Activated CD4-positive, CD25-positive, alpha-beta regulatory T cell (primary cell): ENCODE measurements at places on chromosomes 4 and X.

DNA sequence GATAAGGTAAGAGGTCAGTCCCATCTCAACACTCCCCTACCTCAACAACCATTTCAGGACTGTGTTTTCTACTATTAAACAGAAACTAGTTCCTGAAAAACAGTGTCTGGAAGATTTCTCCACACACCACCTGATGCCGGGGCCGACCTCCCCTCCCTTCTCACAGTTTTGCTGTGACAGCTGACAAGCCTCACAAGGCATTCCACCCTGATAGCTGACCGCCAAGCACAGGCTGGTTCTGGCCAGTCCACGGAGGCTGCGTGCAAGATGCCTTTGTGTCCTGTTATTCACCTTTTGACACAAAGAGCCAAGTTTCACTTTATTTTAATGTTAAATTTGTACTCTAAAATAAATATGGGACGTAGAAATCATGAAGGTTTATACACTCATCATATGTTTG is 758.6 kb downstream of the PDHA2 start:
- DNase-seq, result no peak

DNA sequence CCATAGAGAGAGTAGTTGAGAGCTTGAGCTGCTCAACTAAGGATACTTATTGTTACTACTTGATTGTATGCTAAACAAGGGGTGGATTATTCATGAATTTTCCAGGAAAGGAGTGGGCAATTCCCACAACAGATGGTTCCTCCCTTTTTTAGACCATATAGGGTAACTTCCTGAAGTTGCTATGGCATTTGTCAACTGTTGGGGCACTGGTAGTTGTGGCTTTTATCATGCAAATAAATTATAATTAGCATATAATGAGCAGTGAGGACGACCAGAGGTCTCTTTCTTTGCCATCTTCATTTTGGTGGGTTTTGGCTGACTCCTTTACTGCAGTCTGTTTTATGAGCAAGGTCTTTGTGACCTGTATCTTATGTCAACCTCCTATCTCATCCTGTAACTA is 1403.5 kb upstream of the PABPC4L start:
- DNase-seq, result no peak

DNA sequence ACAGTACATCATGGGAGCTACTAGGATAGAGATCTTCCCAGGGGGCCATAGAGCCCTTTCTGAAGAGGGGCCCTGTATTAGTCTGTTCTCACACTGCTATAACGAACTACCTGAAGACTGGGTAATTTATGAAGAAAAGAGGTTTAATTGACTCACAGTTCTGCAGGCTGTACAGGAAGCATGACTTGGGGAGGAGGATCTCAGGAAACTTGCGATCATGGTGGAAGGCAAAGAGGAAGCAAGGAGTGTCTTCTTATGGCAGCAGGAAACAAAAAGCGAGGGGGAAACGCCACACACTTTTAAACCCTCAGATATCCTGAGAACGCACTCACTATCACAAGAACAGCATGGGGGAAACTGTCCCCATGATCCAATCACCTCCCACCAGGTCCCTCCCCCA is 4.2 kb upstream of the SLC9A6 start:
- DNase-seq, result no peak

GRCh38 chr4:162011089-162011488 is 152.7 kb downstream of the FSTL5 start:
- DNase-seq, result no peak

DNA sequence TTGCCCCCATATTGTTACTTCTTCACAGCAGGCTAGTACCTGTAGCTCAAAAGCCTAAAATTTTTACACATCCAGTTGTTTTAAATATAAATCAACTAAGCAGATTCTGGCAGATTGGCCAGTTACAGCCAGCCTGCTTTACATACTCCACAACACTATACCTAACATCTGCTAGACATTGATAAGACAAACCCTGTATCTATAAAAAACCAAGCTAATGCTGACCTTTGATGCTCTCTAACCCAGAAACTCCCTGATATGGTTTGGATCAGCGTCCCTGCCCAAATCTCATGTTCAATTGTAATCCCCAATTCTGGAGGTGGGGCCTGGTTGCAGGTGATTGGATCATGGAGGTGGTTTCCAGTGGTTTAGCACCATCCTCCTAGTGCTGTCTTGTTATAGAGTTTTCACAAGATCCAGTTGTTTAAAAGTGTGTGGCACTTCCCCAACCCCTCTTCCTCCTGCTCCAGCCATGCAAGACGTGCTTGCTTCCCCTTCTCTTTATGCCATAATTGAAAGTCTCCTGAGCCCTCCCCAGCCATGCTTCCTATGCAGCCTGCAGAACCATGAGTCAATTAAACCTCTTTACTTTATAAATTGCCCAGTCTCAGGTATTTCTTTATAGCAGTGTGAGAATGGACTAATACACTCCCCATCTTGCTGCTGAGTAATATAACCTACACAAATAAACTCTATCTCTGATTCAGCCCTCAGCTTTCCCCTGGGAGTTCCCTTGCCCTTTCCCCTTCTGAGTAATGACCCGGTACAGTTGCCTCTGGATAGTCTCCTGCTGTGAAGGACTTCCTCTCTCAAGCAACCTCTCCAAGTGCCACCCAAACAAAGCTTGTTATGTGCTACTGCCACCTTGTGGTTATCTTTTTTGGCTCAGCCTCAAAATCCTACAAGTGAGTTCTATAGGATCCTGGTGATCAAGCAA is 39.6 kb downstream of the ZCCHC13 start:
- DNase-seq, result no peak
